ENCODE measurements at places on chromosomes 6 and 20.
A peak's percentile ranks its signal among the peaks of the same experiment; 100 is the strongest.

DNA sequence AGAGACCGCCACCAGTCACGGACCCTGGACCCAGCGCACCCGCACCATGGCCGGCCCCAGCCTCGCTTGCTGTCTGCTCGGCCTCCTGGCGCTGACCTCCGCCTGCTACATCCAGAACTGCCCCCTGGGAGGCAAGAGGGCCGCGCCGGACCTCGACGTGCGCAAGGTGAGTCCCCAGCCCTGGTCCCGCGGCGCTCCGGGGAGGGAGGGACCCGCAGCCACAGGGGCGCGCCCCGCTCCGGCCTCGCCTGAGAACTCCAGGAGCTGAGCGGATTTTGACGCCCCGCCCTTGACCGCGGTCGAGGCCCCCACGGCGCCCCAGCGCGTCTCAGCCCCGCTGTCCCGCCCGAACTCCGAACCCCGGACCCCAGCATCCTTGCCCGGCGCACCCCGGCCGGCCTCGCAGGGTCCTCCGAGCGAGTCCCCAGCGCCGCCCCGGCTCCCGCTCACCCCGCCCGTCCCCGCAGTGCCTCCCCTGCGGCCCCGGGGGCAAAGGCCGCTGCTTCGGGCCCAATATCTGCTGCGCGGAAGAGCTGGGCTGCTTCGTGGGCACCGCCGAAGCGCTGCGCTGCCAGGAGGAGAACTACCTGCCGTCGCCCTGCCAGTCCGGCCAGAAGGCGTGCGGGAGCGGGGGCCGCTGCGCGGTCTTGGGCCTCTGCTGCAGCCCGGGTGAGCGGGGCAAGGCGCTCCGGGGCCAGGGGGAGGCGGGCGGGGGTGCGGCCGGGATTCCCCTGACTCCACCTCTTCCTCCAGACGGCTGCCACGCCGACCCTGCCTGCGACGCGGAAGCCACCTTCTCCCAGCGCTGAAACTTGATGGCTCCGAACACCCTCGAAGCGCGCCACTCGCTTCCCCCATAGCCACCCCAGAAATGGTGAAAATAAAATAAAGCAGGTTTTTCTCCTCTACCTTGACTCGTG is at the start of gene OXT:
TSS of gene OXT (plus strand) at position 11 of the 920 bp plus-strand sequence. CDS start at position 47, 36 bp downstream.
- no peak for DNase-seq

DNA sequence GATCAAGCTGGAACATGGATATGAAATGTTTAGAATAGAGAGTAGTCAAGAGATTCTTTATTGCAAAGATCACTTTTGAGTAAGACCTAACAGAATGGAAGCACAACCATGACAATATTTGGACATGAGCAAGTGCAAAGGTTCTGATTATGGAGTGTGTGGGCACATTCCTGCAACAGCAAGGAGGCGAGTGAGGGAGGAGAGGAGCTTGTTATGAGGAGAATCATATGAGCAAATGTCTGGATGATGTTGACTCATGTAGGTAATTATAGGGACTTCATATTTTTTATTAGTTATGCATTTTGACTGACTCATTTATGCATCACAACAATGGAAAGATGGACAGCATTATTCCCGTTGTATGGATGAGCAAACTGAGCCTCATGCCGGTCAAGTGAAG is 100.8 kb upstream of the SLC35B3 start:
- no peak for DNase-seq

- DNase-seq, result peak; percentile 33
Observed at GRCh38 chr20:25865715-25866656, 169.3 kb upstream of the ZNF337 start.

GRCh38 chr6:4563156-4563555 is 213.0 kb upstream of the CDYL start:
- no peak for DNase-seq

DNA sequence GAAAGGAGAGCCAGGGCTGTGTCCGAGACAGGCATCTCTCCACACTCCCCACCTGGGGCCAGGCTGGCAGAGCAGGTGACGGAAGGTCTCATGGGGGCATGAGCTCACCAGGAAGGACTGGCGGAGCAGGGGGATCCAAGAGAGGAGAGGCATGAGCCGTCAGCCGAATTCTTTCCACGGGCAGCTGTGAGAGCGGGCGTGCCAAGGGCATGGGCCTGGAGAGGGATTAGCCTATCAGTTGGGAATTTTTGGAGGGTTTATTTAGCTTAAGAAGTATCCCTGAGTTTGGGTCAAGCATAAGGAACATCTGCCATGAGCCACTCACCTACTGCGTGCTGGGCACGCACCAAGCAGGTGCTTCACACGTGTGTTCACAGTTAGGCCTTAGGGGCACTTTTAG is 60.2 kb upstream of the ZNFX1 start:
- no peak for DNase-seq

- no peak for DNase-seq
Observed at GRCh38 chr6:107660839-107661238, 163.3 kb downstream of the SCML4 start.

GRCh38 chr6:88263591-88263990 is 97.4 kb upstream of the CNR1 start:
- no peak for DNase-seq

GRCh38 chr6:157368359-157369049 is 12.5 kb upstream of the ZDHHC14 start:
- DNase-seq, result no peak

GRCh38 chr20:5947276-5947675 is 3.1 kb downstream of the TRMT6 start:
- no peak for DNase-seq

DNA sequence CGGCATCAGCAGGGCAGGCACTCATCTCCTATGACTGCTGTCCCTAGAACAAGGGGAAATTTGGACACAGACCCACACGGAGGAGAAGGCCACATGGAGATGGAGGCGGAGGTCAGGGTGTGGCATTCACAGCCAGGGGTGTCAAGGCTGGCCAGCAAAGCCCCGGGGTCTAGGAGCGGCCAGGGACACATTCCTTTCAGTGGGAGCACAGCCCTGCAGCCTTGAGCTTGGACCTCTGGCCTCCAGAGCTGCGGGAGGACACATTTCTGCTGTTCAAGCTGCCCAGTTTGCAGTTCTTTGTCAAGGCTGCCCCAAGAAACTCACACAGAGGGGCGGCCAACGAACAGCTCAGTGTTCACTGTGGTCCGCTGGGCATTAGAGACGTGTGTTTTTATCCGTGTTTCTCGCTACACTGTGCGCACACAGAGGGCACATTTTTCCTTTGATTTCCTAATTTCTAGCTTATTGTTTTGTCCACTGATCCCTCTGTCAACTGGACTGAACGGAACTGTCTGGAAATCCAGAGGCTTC is 93.4 kb upstream of the MPC1 start:
- DNase-seq, result no peak

DNA sequence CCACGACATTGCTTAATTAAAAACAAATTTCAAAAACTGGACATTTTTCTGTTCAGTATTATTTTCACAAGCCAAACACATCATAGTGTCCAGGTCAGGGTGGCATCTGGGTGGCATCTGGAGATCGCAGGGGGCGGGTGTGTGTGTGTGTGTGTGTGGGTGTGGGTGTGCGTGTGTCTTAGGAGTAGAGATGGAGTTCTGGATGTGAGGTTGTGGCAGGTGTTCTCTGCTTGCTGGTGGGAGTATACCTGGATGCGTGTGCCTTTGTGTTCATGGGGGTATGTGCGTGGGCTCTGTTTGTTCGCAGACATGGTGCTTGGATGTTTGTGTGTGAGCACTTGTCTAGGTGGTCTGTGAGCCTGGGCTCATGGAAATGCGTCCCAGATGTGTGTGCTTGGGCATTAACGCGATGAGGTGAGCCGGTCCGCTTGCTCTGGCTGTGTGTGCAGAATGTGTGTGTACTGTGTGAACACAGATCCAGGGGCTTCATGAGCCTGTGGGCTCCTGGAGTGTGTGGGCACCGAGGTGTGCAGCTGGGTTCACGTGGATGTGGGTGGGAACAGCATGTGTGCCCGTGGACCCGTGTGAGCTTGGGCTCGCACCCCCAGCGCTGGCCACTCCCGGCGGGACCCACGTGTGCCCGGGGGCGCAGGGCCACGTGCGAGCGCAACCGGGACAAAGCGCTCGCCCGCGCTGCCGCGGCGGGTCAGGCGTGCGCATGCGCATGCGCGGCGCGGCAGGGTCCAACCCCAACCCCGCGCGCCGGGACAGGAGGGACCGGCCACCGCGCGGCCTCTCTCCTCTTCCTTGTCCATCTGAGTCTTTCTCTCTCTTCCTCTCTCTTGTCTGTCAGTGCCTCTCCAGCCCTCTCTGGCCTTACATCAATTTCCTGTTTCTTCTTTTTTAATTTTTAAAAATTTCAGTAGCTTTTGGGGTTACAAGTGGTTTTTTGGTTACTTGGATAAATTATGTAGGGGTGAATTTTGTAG is 60.4 kb downstream of the SRC start:
- no peak for DNase-seq

DNA sequence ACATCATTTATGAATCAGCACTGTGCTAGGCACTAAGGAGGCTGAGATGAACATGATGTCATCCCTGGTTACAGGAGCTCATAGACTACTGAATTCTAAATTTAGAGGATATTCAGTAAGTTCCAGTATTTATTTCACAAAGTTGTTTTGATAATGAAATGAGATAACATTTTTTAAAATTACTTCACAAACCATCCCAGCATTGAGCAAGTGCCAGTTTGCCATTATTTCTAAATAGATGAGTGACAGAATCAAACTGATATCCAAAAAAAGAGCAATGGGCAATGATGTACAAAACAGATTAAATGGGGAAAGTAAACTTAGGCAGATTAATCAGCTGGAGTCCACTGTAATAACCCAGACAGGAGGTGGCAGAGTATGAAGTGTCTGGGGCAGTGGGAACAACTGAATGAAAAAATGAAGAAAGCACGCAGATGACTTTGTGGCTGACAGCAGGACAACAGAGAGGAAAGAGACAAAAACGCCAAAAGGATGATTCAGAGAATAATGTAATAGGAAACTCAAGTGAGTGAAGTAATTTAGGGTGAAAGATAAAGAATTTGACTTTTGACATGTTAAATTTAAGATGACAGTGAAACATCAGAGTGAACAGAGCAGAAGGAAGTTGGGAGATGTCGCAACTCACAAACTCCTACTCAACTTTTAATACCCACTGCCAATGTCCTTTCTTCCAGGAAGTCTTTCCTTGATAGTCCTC is 70.2 kb downstream of the RCAN2 start:
- no peak for DNase-seq

DNA sequence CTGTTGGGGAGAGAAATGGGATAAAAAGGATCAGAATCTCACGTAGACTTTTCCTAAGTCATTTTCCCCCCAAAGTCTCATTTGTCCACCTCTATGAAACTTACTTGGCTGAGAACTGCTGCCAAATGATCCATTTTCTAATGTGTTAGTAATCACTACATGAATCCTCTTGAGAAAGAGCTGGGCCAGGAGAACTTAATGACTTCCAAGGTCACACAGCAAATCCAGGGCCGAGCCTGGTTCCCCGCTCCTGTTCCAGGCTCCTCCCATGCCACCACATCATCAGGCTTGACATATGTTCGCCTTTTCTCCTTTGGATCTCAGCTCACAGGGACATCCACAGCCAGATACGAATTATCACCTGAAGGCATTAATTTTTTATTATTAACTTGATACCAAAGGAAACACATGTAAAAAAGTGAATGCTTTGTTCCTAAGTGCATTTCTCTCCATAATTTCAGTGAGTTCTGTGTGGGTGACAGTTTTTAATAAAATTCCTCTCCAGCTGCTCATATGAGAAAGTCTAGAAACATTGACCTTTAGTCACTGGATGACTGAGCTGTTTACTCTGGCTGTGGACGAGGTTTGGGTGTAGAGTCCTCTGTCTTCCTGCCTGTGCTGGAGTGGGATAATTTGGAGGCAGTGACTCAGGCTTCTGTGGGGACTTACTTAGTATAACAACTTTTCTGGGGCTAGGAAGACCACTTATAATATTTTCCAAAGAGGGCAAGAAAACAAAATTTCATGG is 276.3 kb downstream of the PAX1 start:
- DNase-seq, result no peak

DNA sequence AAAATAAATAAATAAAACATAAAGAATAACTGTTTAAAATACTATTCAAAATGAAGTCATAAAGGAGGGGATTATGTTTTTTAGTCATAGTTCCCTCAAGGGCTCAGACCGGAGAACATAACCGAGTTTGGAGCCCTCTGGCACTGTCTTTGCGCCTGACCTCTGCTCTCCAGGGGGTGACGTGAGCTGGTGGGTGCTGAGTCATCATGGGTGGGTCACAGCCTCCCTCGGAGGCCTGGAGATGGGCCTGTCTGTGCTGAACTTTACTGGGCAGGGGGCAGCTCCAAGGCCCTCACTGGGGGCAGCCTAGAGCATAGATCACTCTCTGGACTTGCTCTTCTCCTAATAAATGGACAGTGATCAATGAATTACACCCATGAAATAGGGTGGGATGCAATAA is 3.1 kb upstream of the MAVS start:
- no peak for DNase-seq

GRCh38 chr6:38236631-38237030 is 403.1 kb downstream of the BTBD9 start:
- DNase-seq, result no peak

GRCh38 chr6:34391473-34391785 is 1.0 kb downstream of the NUDT3 start:
- DNase-seq, result no peak

- DNase-seq, result no peak
Observed at GRCh38 chr6:123904228-123904627, 100.6 kb downstream of the NKAIN2 start.
